Erythroblast (primary cell): ENCODE measurements at places on chromosomes 2 and 18.

DNA sequence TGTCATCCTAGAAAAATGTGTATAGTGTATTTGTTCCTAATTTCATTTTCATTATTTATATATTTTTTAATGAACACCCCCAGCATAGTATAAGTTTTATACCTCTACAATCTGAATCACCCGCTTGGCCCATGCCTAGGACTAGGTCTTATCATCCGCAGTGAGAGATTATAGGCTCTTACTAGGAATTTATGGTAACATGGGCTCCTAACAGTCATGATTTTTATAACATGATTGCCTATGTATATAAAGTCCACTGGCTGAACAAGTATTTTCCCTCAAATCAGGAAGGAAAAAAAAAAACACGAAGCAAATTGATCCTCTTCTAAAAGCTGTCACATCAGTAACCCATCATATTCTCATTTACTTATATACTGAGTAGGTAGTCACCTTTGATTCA, 666.1 kb upstream of the NRXN1 start:
- no peak for DNase-seq

GRCh38 chr2:185526161-185526560, 212.4 kb upstream of the FSIP2 start:
- DNase-seq, result no peak

- DNase-seq, result no peak
Measured at GRCh38 chr2:67313536-67313935, 83.6 kb upstream of the ETAA1 start.

- no peak for DNase-seq
Measured at GRCh38 chr2:62663411-62663810, 42.1 kb upstream of the EHBP1 start.
